Natural killer cell treated with Interleukin-12 subunit alpha and Interleukin-12 subunit beta and Interleukin-15 and Interleukin-18, amount 100 ng/mL, for 72 hours (primary cell): ENCODE measurements at places on chromosomes 13 and 19. TPM values are rescaled to one million over a fixed set of nuclear protein-coding genes. Genes with fewer than 3 reads are reported as not detected.

GRCh38 chr19:2014731-2015607 lies 545 bp downstream of the BTBD2 start:
- no peak for DNase-seq

DNA sequence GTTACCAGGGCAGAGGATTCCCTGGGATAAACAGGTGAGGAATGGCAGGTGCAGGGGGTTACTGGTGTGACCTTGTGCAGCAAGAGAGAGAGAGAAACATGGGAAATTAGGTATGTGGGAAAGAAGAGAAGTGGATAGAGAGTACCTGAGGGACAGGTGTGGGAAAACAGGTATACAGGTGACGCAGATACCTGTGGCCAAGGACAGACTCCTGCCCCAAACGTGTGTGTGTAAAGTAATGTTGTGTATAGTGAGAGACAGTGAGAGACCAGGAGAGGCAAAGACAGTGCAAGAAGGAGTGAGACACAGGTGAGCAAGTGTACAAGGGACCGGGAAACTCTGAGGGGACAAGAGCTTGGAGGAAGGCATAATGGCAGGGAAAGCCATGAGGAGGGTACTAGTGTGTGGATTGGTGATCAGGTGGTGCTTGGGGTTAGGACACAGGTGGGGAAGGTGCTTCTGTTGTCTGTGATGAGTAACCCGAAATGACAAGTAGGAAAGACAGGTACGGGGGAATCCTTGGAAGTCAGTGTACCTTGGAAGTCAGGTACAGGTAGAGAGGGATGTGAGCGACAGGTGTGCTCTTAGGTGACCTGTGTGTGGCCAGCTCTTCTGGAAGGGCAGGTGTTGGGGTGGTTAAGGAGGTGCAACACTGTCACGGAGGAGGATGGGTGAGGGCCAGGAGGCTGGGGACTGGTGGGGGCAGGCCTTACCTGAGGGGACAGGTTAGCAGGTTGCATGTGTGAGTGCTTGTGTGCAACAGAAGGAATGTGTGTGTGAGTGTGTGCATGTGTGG lies 2.8 kb downstream of the ERFL start:
- DNase-seq: no peak

DNA sequence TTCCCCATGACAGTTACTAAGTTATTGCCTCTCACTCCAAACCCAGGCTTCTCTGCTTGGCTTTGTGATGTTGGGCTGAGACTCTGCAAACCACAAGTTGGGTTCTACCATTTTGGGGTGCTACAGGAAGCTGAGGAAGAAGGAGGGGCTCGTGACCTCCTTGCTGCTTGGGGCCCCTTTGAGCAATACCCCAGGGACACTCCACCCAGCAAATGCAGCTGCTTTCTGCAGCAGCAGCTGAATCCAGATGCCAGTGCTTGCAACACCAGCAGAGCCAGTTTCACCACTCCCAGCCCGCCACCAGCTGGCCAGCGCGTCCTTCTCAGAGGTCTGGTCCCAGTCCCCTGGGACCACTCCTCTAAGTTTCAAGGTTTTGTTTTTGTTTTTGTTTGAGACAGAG lies 22.0 kb upstream of the UBAC2 start:
- no peak for DNase-seq

- no peak for DNase-seq
Observed at GRCh38 chr13:83298617-83299016, 583.7 kb downstream of the SLITRK1 start.

GRCh38 chr19:8355631-8356402 lies 8.1 kb upstream of the ANGPTL4 start:
- no peak for DNase-seq

The LILRA2 gene
- not detected for total RNA-seq

DNA sequence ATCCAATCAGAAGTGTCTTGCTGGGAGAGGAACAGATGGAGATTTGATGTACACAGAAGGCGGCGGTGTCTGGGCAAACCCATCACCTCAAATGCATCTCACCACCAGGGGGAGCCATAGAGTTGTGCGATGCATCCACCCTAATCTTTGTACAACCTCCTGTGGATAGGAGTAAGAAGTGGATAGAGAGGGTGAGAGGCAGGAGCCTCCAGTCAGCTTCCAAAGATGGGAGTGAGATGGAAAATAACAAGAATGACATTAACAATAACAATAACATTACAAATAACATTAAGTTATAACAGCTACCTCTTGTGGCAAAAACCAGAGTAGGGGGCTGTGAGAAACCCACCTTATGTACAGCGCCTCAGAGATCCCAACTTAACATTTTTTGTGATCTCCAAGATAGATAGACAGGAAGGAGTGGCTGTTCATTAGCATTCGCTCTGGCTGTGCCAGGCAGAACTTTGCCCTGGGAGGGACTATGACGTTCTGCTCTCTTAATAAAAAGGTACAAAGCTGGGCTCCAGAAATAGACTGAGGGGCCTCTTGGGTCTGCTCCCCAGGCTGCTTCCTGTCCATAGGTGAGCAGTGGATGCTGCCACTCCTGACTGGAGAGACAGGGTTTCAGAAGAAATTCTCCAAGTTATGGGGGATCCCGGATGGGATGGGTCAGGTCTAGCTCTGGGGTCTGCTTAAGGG lies 5.2 kb upstream of the CEACAM18 start:
- DNase-seq: peak; percentile 85

GRCh38 chr13:108711386-108711785 lies 82.0 kb downstream of the MYO16 start:
- no peak for DNase-seq

The LRG1 gene
- total RNA-seq: not detected

GRCh38 chr19:11736696-11737095 lies 2.0 kb downstream of the ZNF823 start:
- DNase-seq: no peak

GRCh38 chr19:38580080-38580479 lies 37.7 kb downstream of the MAP4K1 start:
- DNase-seq: no peak

- no peak for DNase-seq
Observed at GRCh38 chr13:98371516-98372023, 194.5 kb upstream of the RNF113B start.

GRCh38 chr13:45830121-45830520 lies 21.4 kb downstream of the SIAH3 start:
- no peak for DNase-seq
